Panc1 (cell line): ENCODE measurements at places on chromosomes 6 and 20.

- no peak for DNase-seq
- no peak overlapping the region for H3K27ac ChIP-seq
- H3K4me1 ChIP-seq: no peaks in the 10 kb centered on the region
- H3K4me3 ChIP-seq: no peak overlapping the region
- H3K27me3 ChIP-seq: no peaks in the 10 kb centered on the region
Measured at GRCh38 chr6:80145509-80145908, 39.0 kb downstream of the BCKDHB start.

- DNase-seq: no peak
- no peak overlapping the region for H3K4me3 ChIP-seq
- H3K4me1 ChIP-seq: no peaks in the 10 kb centered on the region
- no peaks in the 10 kb centered on the region for H3K27me3 ChIP-seq
- no peaks in the 10 kb centered on the region for H3K36me3 ChIP-seq
- no peak overlapping the region for H3K27ac ChIP-seq
Measured at GRCh38 chr6:53236241-53236640, 87.6 kb upstream of the GCM1 start.

DNA sequence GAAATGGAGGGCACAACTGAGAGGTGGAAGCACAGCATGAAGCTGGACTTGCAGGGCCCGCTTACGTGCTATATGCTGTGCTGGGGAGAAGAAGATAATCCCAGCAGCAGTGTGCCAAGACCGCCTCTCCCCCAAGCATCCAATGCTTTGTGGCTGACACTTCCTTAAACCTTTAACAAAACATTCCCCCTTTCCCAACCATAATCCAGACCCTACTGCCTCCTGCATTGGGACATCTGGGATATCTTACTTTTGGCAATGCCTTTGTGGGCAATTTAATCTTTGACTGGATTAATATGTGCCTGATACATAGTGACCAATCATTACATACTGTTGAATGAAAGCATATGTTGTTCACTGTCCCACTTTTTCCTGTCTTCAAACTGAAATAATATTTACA is 3.1 kb upstream of the TENT5A start:
- no peaks in the 10 kb centered on the region for H3K36me3 ChIP-seq
- no peaks in the 10 kb centered on the region; the same call in 1 of the 2 replicates for H3K4me1 ChIP-seq
- no peak overlapping the region for H3K27ac ChIP-seq
- no peak for DNase-seq
- H3K4me3 ChIP-seq: no peak overlapping the region

- H3K4me1 ChIP-seq: no peaks in the 10 kb centered on the region
- no peak overlapping the region for H3K27ac ChIP-seq
- peaks cover 3% of the 10 kb centered on the region; the same call in 1 of the 2 replicates for H3K27me3 ChIP-seq
- no peak overlapping the region for H3K4me3 ChIP-seq
- no peak for DNase-seq
- H3K36me3 ChIP-seq: no peaks in the 10 kb centered on the region
Measured at GRCh38 chr6:7675353-7675945, 50.5 kb upstream of the BMP6 start.

GRCh38 chr6:134733801-134734200 is 216.1 kb downstream of the ALDH8A1 start:
- H3K27ac ChIP-seq: no peak overlapping the region
- no peaks in the 10 kb centered on the region for H3K36me3 ChIP-seq
- DNase-seq: no peak
- no peaks in the 10 kb centered on the region for H3K4me1 ChIP-seq
- H3K4me3 ChIP-seq: no peak overlapping the region

DNA sequence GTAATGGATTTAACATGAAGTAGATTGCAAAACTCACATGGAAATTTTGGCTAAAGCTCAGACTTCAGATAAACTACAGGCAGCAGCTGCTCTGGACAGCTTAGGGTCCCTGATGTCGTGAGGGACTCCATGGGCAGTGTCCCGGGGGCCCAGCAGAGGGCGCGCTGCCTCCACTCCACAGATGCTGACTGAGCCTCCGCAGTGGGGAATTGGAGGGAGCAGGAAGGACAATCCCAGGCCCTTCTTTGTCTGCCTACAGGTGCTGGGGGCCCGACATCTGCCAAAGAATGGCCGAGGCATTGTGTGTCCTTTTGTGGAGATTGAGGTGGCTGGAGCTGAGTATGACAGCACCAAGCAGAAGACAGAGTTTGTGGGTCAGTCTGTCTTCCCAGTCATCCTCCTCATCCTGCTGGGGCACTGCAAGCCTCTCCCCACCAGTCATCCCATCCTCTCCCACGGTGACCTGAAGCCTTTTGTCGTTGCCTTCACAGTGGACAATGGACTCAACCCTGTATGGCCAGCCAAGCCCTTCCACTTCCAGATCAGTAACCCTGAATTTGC is 35.9 kb downstream of the PLCG1 start:
- no peaks in the 10 kb centered on the region for H3K4me1 ChIP-seq
- H3K27ac ChIP-seq: no peak overlapping the region
- H3K4me3 ChIP-seq: no peak overlapping the region
- H3K36me3 ChIP-seq: no peaks in the 10 kb centered on the region; the same call in 1 of the 2 replicates
- peak; percentile 18 for DNase-seq
- H3K27me3 ChIP-seq: no peaks in the 10 kb centered on the region

DNA sequence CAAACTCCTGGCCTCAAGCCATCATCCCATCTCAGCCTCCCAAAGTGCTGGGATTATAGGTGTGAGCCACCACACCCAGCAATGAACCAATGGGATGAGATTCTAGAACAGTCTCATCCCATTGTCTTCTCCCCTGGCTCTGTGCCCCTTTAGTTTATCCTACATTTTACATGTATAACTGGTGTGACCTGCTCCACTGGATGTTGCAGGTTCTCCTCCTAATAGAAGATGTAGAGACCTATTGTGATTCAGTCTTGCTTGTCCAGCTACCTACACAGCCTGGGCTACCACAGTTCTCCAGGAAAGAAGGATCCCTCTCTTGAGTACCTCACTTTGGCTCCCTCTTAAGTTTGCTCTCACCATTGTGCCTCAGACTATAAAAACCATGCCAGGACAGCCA is 2.0 kb upstream of the FKBPL start:
- H3K4me1 ChIP-seq: peaks cover 16% of the 10 kb centered on the region
- no peaks in the 10 kb centered on the region for H3K27me3 ChIP-seq
- H3K4me3 ChIP-seq: no peak overlapping the region
- no peak overlapping the region for H3K27ac ChIP-seq

DNA sequence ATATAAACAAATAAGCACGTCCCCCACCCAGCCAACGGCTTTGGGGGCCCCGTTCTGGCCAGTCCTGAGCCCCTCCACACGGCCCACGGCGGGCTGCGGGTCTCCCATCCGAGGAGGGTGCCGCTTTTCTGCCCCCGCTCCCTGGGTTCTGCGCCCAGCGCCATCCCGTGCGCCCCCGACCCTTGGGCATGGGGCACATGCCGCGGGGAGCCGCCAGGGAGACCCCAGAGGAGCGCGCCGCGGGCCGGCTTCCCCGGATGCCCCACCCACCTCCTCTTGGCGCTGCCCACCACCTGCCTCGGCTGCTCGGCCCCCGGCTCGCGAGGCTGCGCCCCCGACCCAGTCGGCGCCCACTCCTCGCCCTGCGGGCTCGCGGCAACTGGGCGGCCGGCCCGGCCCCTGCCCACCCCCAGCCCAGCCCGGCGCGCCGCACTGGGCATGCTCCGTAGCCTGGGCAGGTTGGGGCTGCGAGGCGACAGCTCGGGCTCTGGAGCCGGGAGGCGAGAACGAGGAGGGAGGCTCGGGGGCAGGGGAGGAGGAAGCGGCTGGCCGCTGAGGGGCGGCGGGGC is 570 bp upstream of the PLCB4 start:
- no peaks in the 10 kb centered on the region for H3K4me1 ChIP-seq
- H3K4me3 ChIP-seq: peak overlapping the region; percentile 51
- no peak for DNase-seq
- H3K27ac ChIP-seq: no peak overlapping the region

- peaks cover 21% of the 10 kb centered on the region; the same call in 1 of the 2 replicates for H3K4me1 ChIP-seq
- H3K4me3 ChIP-seq: no peak overlapping the region
- no peaks in the 10 kb centered on the region for H3K27me3 ChIP-seq
- no peak for DNase-seq
- peak overlapping the region; percentile 17; the same call in 1 of the 2 replicates for H3K27ac ChIP-seq
Measured at GRCh38 chr6:155080881-155081845, 86.0 kb downstream of the TIAM2 start.

DNA sequence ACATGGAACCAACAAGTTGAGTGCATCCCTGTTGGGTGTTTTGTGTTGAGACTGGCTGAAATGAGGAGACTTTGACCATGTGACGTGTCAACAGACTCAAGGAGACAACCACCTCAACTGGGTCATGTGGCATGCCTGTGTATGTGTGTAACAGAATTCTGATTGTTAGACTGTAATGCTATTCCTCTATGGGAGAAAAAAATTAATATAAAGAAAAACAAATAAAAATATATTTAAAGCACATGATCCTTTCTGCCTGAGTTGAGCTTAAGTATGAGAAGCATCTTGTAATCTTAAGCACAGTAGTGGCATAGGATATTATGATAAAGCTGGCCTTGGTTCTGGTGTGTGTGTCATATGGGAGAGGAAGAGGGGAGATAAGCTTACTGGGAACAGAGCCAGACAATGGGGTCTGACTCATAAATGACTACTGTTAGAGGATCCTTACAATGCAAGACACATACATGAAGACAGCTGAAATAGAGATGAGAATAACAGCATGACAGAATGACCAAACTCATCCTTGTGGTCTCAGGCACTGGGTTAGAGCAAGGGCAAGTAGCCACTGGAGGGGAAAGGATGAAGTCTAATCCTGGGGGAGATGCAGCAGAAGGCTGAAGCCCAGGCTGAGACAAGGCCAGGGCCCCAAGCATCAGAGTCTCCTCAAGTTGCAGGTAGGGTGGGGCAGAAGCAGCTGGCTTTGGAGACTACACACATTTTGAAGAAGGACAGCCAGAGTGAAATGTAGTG is 9.2 kb downstream of the TP53INP2 start:
- DNase-seq: peak; percentile 91
- H3K4me3 ChIP-seq: no peak overlapping the region
- H3K27me3 ChIP-seq: no peaks in the 10 kb centered on the region
- H3K27ac ChIP-seq: no peak overlapping the region
- peaks cover 2% of the 10 kb centered on the region; the same call in 1 of the 2 replicates for H3K36me3 ChIP-seq
- peaks cover 5% of the 10 kb centered on the region; the same call in 1 of the 2 replicates for H3K4me1 ChIP-seq

GRCh38 chr6:129130959-129131681 is 248.2 kb downstream of the LAMA2 start:
- no peak for DNase-seq
- H3K27me3 ChIP-seq: no peaks in the 10 kb centered on the region
- no peaks in the 10 kb centered on the region for H3K36me3 ChIP-seq
- H3K4me1 ChIP-seq: no peaks in the 10 kb centered on the region

DNA sequence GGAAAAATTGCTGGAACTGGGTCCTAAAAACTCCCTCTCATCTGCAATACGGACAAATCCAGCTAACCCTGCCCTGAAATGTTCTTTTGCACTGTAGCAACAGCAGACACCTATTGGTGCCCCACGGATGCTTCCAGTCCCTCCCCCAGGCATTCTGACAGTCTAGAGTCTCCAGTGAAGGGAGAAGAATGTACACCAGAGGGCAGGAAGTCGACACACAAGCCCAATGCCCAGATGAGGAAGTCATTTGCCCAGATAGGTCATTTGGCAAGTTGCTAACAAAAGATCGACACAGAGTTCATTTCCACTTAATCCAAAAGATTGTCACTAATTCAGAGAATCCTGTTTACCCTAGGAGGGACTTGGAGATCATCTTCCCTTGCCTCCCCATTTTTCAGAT is 293.0 kb upstream of the PRDM1 start:
- peaks cover 5% of the 10 kb centered on the region; the same call in 1 of the 2 replicates for H3K4me1 ChIP-seq
- H3K36me3 ChIP-seq: no peaks in the 10 kb centered on the region
- H3K27ac ChIP-seq: no peak overlapping the region; the same call in 1 of the 2 replicates
- H3K4me3 ChIP-seq: no peak overlapping the region

DNA sequence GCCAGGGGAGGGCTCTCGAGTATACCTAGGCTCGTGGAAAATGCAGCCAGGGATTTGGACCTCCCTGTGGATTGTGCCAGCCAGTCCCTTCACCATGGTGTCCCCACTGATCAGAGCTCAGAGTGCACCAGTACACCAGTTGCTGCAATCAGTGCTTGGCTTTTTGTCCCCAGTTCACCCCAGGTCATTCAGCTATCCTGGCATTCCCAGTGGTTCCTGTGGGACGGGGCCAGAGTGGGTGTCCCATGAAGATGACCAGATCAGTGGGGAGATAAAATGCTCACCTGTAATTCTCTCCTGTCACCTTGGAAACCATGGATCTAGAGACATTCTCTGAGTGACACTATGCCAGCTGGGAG is 23.8 kb downstream of the MAS1 start:
- H3K27me3 ChIP-seq: peaks cover 8% of the 10 kb centered on the region
- H3K27ac ChIP-seq: no peak overlapping the region
- no peak for DNase-seq

DNA sequence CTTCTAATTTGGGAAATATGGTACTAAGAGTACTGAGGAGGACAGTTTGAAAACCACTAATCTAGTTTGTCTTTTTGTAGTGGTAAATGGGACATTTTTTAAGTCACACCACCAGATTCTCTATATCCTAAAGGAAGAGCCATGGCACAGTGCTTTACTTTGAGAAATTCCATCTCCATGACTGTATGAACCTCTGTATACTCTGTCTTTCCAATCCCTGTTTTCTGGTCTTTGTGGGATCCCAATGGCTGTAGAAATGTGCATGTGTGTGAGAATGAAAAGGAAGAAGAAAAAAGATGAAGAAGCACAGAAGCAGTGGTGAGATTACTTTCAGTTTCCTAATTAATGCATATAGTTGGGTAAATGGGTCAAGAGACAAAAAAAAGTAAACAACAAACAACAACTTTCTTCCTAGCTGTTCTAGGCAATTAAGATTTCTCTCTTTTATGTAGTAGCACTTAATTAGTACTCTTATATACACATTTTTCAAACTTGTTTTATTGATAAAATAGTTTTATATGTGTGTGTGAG is 141.2 kb upstream of the HCRTR2 start:
- H3K36me3 ChIP-seq: no peaks in the 10 kb centered on the region
- H3K4me1 ChIP-seq: no peaks in the 10 kb centered on the region
- H3K27me3 ChIP-seq: no peaks in the 10 kb centered on the region
- no peak overlapping the region for H3K27ac ChIP-seq
- DNase-seq: no peak

- no peaks in the 10 kb centered on the region for H3K4me1 ChIP-seq
- no peaks in the 10 kb centered on the region for H3K27me3 ChIP-seq
- no peaks in the 10 kb centered on the region for H3K36me3 ChIP-seq
- DNase-seq: no peak
Measured at GRCh38 chr6:149483849-149484655, 762 bp downstream of the ZC3H12D start.

GRCh38 chr20:59010995-59011873 is 4.2 kb upstream of the CTSZ start:
- no peak for DNase-seq
- peaks cover 3% of the 10 kb centered on the region for H3K4me1 ChIP-seq
- H3K36me3 ChIP-seq: no peaks in the 10 kb centered on the region
- no peak overlapping the region for H3K27ac ChIP-seq
- no peaks in the 10 kb centered on the region for H3K27me3 ChIP-seq
- H3K4me3 ChIP-seq: no peak overlapping the region

GRCh38 chr6:1893470-1894130 is 283.9 kb downstream of the FOXC1 start:
- H3K36me3 ChIP-seq: no peaks in the 10 kb centered on the region
- no peaks in the 10 kb centered on the region for H3K27me3 ChIP-seq
- H3K27ac ChIP-seq: no peak overlapping the region
- H3K4me3 ChIP-seq: no peak overlapping the region
- no peak for DNase-seq
